ENCODE measurements at places on chromosomes 4 and X.

GRCh38 chrX:42941671-42942070, 163.7 kb upstream of the PPP1R2C start:
- DNase-seq, result no peak

DNA sequence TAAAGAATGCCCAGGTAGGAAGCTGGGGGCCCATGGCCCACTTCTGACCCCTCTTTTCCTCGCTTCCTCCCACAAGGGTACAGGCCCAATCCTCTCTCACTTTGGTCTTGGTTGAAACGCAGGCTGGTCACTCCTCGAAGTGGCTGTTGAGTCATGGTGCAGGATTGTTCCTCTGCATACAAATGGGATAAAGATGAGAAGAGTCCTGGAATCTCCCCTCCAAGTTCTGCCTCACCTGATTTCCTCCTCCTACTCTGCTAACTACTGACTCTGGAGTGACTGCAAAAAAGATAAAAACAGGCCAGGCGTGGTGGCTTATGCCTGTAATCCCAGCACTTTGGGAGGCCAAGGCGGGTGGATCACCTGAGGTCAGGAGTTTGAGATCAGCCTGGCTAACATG, 1.7 kb downstream of the WDR45 start:
- DNase-seq, result no peak

- no peak for DNase-seq
Observed at GRCh38 chrX:153968754-153969124, 2.9 kb downstream of the HCFC1 start.

DNA sequence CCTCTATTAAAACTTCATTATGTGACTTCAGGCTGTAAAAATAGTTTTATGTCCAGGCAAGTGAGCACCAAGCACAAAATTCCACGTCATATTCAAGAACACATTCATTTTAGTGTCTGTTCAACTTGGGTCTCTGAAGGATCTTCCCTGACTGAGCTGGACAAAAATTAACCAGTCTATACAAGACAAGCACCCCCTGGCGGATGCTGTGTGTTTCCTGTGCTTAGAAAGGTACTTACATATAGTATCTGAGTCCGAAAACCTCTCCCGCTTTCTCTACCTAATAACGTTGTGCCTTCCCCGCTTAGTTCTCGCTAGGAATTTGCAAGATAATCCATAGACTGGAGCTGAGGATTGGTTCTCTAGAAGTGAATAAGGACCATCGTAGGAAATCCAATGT, 2214.5 kb upstream of the TENM3 start:
- DNase-seq, result no peak

DNA sequence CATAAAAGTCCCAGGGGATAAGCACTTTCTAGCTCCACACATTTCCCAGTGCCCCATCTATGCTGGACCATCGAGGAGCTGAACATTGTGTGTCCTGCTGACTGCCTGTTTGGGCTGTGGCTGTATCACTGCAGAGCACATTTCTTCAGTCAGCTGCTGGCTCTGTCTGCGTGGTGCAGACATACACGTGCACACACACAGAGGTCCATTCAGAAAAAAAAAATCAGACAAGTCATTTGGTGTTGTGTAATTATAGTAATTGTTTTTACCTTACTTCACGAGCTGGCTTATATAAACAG, 1.1 kb upstream of the PDLIM3 start:
- DNase-seq, result no peak

GRCh38 chr4:649751-650310, 24.2 kb downstream of the ATP5ME start:
- DNase-seq, result no peak

- no peak for DNase-seq
Observed at GRCh38 chr4:16212138-16212782, 14.0 kb downstream of the TAPT1 start.

DNA sequence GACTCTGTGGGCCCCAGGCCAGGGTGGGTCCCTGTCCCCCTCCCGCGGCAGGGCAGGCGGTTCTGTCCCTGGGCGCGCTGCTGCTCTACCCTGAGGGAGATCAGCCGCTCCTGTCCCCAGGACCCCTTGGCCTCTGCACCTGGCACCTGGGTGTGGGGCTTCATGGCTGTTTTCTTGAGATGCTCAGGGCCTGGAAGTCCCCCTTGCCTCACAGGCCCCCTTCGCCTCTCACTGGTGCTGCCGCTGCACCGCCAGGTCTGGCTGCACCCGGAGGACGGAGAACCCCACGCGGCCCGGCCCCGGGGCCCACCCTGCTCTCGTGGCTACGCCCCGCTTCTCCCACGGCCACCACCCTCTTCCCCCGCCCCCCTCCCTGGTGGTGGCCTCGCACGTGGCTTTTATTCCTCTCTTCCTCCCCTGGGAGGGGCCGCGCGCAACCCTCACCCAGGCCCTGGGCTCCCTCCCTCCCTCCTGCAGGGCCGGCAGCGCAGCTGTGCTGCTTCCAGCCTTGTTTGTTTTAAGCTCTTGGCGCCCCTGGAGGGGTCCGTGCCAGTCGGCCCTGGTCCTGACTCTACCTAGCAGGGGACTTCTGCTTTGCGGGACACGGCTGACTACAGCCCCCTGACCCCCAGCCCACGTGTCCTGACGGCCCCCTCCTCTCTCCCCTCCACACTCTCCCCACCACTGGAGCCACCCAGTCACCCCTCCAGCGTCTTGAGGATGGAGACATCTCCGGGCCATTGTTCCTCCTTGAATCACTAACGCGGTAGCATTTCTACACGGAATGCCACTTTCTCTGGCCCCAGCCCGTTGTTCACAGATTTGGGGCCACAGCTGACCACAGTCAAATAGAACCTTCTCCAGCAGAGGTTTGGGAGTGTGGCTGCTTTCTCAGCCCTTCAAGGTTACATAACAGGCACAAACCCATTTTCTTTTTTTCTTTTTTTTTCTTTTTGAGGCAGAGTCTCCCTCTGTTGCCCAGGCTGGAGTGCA, 20.6 kb upstream of the CLDN24 start:
- DNase-seq, result no peak

DNA sequence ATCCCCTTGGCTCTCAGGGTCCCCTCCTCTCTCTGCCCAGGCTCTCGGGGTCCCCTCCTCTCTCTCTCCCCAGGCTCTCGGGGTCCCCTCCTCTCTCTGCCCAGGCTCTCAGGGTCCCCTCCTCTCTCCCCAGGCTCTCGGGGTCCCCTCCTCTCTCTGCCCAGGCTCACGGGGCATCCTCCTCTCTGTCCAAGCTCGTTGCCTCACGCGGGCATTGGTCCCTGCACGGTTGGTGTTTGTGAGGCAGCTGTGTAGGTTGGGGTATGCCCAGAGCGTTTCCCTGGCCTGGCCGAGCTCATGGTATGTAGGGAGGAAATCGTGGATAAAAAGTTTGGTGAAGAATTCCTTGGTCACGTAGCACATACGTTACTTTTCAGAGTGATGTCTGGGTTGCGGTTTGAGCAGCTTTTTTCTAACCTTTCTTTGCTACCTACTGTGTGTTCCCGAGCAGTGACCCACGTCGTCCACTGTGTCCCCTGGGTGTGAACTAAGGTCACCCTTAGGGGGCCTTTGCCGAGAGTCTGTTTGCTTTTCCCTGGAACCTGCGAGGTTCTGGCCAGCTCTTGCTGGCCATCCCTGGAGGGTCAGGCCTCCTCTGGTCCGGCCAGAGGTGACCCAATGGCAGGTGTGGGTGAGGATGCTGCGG, 36.6 kb downstream of the PCGF3 start:
- DNase-seq, result no peak

DNA sequence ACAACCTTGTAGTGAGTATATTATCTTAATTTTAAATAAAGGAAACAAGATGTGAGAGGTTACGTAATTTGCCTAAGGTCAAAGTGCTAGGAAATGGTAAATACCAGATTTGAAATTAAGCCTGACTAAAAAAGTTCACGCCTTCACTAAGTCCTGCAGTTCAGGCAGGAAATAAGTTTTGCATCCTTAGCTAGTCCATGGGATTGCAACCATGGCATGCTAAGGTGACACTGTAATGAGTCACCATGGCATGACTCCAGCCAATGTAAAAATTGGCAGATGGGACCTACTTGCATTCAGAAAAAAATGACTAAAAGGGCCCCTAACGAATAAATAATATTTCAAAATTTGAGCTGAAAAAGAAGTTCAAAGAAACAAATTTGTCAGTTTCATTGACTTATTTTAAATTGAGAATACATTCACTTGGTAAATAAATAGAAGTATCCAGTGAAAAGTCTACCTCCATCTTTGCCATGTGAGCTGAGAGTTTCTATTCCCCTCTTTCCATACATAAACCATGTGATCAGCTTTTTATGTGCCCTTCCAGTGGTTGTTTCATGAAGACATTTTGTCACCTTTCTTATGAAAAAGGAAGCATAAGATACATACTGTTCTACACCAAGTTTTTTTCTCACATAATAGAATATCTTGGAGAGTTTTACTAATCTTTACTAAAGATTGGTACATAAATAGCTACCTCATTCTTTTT, 72.4 kb downstream of the ANKRD50 start:
- DNase-seq, result no peak

DNA sequence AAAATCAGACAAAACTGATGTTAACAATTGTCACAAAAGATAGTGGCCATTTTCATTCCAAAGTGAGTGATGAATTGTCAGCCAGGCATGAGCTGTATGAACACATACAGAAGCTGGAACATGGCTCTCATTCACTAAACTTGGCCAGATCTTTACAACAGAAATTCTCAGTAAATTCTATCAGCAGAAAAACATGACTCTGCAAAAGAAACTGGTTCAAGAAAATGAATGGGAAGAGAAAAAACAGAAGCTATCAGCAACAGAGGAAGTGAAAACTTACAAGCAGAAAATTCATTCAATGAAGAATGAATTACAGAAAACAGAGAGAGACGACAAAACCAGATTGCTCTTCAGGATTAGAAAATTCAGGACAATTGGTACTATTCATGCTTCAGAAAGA, 249.6 kb downstream of the COL25A1 start:
- no peak for DNase-seq

GRCh38 chr4:180101348-180102083, 2141.7 kb upstream of the TENM3 start:
- no peak for DNase-seq

DNA sequence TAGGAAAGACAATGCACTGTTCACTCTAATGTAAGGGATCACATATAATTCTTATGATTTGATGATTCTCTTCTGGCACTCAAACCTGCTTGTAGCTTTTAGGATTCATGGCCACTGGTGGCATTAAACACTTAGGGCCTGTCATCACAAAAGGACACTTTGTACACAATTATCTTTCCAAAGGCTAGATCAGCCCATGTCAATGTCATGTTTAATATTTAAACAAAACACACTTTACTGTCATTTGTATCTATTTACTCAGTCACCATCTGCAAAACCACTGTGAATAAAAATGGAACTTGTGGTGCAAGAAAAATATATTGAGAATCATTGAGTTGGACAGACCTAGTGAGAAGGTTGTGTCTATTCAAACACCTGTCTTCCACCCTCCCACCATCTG, 83.6 kb upstream of the TTC29 start:
- DNase-seq, result no peak

- DNase-seq, result no peak
Observed at GRCh38 chr4:124541652-124542420, 170.7 kb downstream of the ANKRD50 start.

DNA sequence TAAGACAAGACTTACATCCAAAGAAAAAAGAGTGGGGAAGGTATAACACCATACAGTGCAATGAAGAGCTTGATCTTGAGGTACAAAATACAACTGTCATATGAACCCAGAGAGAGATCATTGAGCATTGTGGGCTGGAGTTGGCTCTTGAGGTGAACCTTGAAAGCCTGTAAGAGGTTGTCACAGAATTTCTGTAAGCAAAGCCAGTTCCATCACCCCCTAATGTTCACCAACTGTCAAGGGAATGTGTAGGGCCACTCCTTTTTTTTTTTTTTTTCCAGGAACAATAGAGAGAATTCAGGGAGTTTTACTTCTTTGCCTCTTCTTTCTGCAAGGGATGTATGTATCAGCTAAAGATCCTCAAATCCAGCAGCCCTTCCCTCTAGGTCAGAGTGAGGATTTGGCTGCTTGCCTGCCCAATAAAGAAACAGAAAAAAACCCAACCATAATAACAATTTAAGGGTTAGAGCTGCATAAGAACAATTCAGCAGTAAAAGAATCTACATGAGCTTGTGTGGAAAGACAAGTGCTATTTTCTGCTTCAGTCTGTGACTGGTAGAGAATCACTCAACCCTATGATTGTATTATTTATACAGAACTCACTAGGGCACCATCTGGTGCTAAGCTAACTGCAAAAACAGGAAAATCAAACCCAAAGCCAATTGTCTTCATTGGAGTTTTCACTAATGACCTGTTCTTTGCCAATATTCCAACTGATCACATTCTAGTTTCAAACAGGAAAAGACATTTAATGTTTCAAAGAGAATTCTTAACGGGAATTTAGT, 217.5 kb upstream of the TEX13C start:
- no peak for DNase-seq

DNA sequence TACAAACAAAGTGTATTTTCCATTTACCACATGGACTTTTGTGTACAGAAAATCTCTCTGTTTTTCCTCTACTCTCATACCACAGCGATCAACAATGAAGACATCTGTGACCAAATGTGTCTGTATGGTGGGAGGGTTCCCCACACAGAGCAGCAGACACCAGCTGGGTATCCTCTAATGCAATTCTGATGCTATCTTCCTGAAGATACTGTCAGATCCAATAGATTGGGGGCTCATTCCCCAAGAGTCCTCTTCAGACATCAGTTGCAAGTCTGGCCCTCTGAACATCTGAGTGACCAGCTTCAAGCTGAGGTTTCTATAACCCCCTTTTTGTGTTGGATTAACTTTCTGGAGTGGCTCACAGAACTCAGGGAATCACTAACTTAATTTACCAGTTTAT, 659.4 kb downstream of the CCSER1 start:
- no peak for DNase-seq

DNA sequence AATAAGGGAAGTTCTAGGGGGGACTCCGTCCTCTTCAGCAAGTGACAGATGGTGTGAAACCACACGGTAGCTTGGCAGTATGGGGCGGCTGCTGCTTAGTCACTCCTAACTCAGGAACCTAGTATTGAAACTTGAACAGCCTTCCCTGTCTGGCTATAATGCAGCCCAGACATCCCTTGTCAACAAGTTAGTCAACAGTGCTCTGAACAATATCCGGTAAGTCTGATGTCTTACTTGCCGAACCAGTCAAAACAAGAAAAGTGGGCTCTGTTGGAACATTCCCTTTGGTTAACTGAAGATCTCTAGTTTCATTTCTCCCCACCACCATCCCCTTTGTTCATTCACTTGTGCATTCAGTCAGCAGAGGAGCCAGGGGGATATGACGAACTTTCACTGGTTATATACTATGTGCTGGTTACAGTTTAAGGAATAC, 18.7 kb upstream of the CXCL13 start:
- peak; percentile 51 for DNase-seq

GRCh38 chr4:3202836-3203820, 45.8 kb upstream of the MSANTD1 start:
- DNase-seq, result peak; percentile 22

DNA sequence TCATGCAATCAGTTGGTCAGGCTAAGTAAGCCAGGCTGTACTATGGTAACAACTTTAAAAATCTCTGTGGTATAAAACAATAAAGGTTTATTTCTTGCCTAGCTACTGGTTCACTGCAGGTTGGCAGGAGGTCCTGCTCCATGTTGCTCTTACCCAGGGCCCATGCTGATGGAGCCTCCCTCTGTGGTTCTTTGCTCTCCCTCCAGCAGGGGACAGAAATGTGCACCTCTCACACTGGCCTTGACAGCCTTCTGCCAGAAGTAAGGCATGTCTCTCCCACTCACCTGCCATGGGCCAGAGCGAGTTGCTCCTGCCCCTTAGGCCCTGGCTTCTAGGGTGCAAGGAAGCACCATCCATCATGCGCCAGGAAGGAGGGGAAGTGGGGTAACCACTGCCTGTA, 31.1 kb downstream of the CLDN22 start:
- no peak for DNase-seq

- DNase-seq, result no peak
Observed at GRCh38 chr4:55475394-55476243, 71.1 kb downstream of the CLOCK start.

GRCh38 chrX:19912-20571, 261.1 kb upstream of the PLCXD1 start:
- no peak for DNase-seq

Measured in CD4-positive, alpha-beta T cell treated with Interleukin-15 for 4 hours (primary cell).